CD14-positive monocyte (primary cell): ENCODE measurements at places on chromosomes 1 and 21. TPM values are rescaled to one million over a fixed set of nuclear protein-coding genes. Genes with fewer than 3 reads are reported as not detected.

SLC45A1 gene
- polyA plus RNA-seq, result 0.17 and 0.21 TPM in 2 replicates

CFH gene
- 0.03 TPM in 2 replicates for polyA plus RNA-seq

CASQ2 gene
- polyA plus RNA-seq, result not detected

AMPD1 gene
- polyA plus RNA-seq, result not detected in 2 replicates

RIIAD1 gene
- polyA plus RNA-seq, result not detected

FCMR gene
- polyA plus RNA-seq, result 1.9 and 2.2 TPM in 2 replicates

BCL2L15 gene
- polyA plus RNA-seq, result 0.08 and 0.73 TPM in 2 replicates

SHE gene
- not detected in 2 replicates for polyA plus RNA-seq

ELAVL4 gene
- not detected for polyA plus RNA-seq

OR2M4 gene
- polyA plus RNA-seq, result not detected

LCE1C gene
- not detected for polyA plus RNA-seq

FALEC gene
- polyA plus RNA-seq, result not detected

VANGL1 gene
- polyA plus RNA-seq, result 0.50 and 0.67 TPM in 2 replicates

RAB4A gene
- polyA plus RNA-seq, result 22.3 and 23.6 TPM in 2 replicates

CELF3 gene
- polyA plus RNA-seq, result not detected in 2 replicates

B3GALT5 gene
- not detected for polyA plus RNA-seq

ATP1A2 gene
- not detected for polyA plus RNA-seq

LAPTM5 gene
- 1,669 and 1,706 TPM in 2 replicates for polyA plus RNA-seq

WDR64 gene
- not detected for polyA plus RNA-seq

COL11A1 gene
- polyA plus RNA-seq, result not detected in 2 replicates

TRABD2B gene
- polyA plus RNA-seq, result not detected

CLCA4 gene
- polyA plus RNA-seq, result not detected in 2 replicates

MEGF6 gene
- 1.2 TPM for polyA plus RNA-seq

ENO1 gene
- polyA plus RNA-seq, result 1,458 TPM

UTS2 gene
- 0.11 TPM for polyA plus RNA-seq

BCL10 gene
- polyA plus RNA-seq, result 9.0 and 22.7 TPM in 2 replicates

LGR6 gene
- polyA plus RNA-seq, result not detected

GLRX2 gene
- polyA plus RNA-seq, result 1.8 and 4.2 TPM in 2 replicates

OLIG2 gene
- polyA plus RNA-seq, result not detected

CRYBG2 gene
- polyA plus RNA-seq, result 0.39 and 0.52 TPM in 2 replicates

GPR161 gene
- polyA plus RNA-seq, result not detected

OR2L8 gene
- not detected for polyA plus RNA-seq

KCNK1 gene
- not detected for polyA plus RNA-seq

EPS8L3 gene
- not detected in 2 replicates for polyA plus RNA-seq
